T47D (cell line): ENCODE measurements at places on chromosomes 3 and 15.

- no peak for DNase-seq
Observed at GRCh38 chr3:128380295-128380694, 86.4 kb downstream of the DNAJB8 start.

GRCh38 chr15:63858881-63859280, 25.1 kb upstream of the HERC1 start:
- DNase-seq, result no peak

GRCh38 chr15:40388941-40389823, 6.7 kb downstream of the KNSTRN start:
- DNase-seq, result no peak

- no peak for DNase-seq
Observed at GRCh38 chr3:134332344-134332743, 41.9 kb downstream of the AMOTL2 start.

DNA sequence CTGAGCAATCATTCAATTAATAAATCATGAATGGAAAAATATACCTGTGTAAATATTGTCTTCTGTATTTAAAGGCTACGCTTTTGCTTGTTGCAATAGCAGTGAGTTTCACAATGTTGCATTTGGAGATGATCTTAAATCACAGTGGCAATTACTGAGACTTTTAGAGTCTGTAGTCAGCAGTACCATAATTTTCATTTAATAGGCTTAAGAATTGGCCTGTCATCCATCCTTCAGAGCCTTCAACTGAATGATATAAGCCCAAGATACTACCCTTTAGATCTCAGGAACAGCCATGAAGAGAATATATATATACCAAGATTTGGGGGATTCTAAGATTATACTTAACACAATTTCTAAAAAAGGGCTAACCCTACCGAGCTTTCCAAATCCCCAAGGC, 458.1 kb downstream of the GBE1 start:
- DNase-seq, result no peak

GRCh38 chr15:64915518-64916227, 4.0 kb downstream of the ANKDD1A start:
- DNase-seq, result no peak
